Epithelial cell of proximal tubule (primary cell): ENCODE measurements at places on chromosomes 7 and 10.

DNA sequence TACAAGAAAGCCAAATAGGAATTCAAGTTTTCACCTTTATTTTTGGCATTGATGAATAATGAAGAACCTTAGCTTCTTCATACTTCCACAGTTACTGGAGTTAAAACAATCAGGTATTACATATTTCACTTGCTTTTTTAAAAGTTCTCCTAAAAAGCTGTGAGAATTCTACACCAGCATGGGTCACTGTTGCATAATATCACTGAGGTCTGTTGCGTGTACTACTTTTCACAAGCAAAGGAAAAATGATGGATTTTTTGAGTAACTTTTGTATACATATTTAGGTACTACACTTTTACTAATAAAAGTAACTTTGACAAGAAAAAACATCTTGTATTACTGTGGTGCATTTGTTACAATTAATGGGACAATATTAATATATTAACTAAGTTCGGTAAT, 15.2 kb downstream of the FAM24B start:
- DNase-seq: no peak

GRCh38 chr7:55048221-55048859, 29.5 kb downstream of the EGFR start:
- no peak for DNase-seq

DNA sequence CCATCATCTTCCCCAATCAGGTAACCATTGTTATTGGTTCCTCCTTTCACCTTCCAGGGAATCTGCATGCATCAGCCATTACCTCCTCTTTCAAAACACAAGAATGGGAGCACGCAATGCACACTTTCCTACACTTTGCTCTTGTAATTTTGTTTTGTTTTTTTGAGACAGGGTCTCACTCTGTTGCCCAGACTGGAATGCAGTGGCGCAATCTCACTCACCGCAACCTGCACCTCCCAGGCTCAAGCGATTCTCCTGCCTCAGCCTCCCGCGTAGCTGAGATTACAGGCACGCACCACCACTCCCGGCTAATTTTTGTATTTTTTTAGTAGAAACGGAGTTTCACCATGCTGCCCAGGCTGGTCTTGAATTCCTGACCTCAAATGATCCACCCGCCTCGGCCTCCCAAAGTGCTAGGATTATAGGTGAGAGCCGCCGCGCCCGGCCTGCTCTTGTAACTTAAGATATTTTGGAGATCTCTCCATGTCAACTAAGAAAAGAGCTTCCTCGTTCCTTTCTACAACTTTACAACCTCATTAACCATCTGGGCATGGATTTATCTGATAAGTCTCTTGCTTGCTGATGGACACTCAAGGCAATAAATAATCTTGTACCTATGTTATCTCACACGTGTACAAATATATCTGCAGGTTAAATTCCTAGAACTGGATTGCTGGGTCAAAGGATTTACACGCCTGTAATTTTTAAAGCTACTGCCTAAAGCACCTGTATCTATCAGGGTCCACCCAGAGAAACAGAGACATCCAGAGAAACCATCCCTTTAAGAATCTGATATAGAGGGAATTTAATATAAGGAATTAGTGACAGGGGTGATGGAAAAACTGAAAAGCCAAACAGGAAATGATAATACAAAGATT, 4.2 kb downstream of the CYTH3 start:
- DNase-seq: no peak

DNA sequence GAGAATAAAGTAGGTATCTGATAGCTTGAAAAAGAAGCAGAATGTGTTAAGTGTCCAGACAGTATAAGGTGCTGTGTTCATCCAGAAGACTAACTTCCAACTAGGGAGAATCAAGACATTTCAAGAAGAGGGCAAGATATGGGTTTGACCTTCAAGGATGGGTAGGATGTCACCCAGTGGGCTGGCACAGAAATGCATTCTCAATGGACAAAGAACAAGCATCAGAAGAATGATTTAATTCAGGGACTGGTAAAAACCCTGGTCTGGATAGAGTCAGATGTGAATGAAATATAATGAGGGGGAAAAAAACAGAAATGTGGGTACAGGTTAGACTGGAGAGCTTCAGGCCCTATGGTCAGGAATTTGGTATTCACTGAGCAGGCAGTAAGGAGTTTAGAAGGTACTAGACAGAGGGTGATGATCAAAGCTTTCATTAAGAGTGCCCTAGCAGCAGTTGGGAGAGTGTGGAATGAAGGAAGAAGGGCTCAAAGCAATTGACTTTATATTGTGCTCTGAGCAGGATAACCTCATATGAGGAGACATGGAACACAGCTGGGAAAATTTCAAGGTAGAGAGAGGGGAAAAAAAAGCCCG, 180.7 kb upstream of the ANK3 start:
- DNase-seq: no peak

- DNase-seq: no peak
These were observed 1.2 kb downstream of the MNX1 start for GRCh38 chr7:157009170-157009777.

DNA sequence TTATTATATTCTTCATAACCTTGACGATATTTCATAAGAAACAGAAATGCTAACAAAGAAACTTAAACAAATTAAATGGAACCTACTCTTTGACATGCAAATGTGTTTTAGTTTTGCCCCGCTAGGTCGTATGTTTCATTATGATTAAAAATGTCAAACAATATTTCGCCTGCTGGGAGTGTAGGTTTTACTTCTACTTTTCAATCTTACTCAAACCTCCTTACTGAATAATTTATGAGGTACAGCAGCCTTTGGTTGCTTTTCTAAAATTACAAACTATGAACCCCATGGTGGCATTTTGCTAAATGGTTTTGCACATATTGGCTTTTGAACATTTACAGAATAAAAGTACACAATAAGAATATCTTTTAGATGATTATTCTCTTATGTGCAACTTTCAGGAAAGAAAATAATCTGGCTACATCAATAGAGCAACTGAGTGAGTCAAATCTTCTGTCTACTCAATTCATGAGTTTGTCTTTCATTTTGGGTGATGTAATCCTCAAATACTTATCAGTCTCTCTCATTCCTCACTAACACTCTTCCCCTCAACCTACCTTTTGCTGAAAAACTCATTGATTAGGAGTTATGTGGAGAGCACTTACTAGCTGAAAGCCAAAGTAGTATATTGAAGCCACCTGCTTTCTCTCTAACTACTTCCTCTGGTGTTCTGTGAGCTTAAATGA, 1226.4 kb downstream of the XPNPEP1 start:
- DNase-seq: no peak

DNA sequence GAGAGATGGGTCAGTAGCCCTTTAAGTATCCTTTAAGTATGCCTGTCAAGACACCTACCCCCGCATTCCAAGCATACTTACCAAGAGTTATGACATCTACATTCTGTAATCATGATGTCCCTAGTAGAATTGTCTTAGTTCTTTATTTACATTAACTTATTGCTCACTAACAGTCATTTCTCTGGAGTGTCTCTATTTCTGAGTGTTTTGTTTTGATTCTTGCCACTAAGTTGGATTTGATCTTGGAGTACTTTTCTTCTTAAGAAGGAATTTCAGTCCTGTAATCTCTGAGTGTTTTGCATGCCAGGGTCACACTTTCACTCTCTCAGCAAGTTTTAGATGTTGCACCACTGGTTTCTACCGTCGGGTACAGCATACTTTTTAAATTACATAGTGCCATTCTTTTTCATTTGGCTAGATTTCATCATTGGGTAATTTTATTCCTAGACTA, 1053.9 kb downstream of the KCNMA1 start:
- peak; percentile 70 for DNase-seq

DNA sequence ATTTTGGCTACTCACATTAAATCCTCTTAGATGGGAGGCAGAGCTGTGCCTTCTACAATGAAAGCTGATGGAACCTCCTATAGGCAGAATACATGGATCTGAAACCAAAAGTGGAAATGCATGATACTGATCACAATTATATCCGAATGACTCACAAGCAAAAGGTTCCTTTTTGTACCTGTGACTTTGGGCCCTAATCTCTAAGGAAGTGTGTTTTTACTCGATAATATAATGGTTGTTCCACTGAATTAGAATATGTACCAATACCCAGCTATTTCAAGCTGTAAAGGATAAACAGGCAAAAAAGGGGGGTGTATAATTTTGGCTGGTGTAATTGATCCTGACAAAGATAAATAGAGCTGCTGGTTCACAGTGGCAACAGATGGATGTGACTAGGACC, 17.6 kb upstream of the LAMB1 start:
- no peak for DNase-seq

DNA sequence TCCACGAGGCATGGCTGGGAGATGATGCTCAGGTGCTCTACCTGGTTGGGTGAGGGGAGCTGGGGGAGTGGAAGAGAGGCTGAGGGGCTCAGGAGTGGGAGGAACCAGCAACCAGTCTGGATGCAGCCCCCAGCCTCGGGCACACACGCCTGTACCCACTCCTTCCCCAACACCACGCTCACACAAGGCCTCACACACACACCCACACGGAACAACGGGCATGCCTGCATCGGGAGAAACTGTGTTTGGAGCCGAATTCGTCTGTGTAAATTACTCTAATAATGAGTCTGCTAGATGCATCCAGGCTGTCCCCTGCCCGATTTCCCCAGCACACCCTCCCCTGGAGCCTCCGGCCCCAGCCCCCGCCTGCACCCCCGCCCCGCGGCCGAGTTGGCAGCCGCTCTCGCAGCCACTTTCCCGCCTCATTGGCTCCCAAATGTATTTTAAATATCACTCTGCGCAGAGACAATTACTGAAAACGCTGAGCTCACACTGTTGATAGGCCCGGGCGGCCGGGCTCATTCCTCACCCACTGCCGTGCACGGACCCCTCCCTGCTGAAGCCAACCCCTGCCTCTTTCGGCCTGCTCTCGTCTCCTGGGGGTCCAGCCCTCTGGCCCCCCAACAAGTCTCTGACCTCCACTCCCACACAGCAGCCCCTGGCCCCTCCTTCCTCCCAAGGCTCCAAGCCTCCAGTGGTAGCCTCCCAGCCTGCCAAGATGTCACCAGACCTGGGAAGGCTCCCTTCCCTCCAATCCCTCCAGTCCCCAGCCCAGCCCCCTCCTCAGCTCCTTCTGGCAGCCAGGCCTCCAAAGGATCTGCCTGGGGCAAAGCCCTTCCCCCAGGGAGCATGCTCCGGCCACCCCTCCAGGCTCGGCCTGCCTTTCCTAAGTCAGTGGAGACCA, 11.1 kb downstream of the H2BK1 start:
- DNase-seq: no peak

DNA sequence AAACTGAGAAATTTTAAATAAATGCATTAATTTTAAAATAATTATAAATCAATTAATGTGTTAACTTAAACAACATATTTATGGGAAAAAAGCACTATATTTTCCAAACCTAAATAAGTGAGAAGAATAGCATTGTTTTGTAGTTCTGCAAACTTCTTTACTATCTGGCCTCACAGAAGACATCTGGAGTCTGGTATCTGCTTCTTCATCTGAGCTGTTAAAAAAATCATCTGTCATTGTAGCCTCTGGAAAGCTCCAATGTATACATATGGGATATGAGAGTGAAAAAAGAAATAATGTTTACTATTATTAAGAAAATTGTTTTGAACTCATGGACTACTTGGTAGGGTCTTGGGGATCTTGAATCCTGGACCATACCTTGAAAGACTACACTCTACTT, 32.2 kb downstream of the CTTNBP2 start:
- no peak for DNase-seq

DNA sequence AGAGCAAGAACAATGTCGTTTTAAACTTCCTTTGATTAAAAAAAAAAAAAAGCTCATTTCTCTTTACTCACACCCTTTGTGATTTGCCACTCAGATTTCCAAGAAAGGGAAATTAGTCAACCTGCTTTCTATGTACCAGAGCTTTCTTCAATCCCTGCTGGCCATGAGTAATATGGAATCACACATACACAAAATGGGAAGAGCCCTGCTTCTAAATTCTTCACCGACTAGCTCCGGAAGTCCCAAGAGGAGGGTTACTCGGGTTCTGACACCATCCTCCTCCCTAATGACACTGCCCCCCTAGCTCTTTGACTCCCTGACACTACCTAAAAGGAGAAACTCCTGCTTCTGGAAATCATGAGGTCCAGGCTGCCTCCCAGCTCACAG, 81.8 kb upstream of the SFMBT2 start:
- DNase-seq: no peak

DNA sequence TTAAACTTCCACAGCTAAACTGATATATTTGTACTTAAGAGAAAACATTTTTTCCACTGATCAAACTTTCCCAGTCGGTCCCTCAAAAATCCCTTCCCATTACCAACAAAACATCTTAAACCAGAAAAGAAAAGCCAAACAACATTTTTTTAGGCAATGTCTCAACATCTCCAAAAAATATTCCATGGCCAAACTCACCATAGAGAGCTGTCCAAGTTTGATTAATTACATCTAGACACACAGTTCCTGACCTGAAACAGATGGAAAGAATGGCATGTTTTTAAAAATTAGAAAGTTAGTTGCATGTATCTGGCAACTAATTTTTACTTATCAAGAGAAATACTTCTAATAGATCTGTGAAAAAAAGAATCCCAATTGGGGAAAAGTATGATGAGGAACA, 95.4 kb downstream of the UBE2H start:
- DNase-seq: no peak

DNA sequence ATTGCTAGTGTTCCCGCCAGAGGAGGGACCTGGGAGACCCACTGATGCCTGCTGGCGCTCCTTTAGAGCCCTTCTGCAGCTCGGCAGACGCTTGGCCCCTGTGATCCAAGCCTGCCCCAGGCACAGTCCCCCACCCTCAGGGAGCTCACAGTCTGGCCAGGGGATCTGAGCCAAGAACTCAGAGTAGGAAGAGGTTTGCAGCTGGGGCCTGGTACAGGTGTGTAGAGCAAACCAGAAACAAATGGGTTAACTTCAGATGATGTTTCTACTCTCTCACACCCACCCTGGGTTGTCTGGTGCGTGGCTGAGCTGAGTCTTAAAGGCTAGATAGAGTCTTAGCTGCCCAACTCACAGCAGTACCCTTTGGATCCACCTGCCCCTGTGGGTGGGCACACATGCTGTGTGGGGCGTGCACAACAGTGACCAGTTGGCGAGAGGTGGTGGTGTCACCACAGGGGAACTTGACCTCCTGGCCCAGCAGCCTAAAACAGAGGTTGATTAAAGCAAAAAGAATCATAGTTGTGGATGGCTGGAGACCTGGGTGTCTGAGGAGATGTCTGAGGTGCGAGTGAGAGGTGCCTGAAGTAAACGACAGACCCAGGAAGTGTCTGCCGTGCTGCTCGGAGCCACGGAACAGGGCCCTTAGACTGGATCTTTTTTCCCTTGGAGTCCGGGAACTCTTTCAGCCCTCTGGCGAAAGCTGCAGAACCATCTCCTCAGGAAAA, 31.2 kb upstream of the SRGN start:
- DNase-seq: no peak

DNA sequence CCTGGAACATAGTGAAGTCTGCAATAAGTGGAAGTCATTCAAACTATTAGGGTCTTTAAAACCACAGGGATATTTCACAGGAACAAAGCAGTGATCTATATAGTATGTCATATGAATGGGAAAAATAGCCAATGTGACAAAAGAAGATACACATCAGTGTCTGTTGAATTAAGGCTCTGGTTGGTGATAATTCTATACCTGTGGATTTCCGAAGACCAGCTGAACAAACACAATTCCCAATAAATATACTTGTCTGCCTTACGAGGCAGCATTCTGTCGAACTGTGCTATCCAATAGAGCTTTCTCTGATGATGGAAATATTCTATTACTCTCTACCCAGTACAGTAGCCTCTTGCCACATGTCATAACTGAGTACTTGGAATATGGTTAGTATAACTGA, 55.9 kb upstream of the CAV2 start:
- no peak for DNase-seq
